CD4-positive, alpha-beta T cell treated with Interleukin-17A for 4 hours (primary cell): ENCODE measurements at places on chromosomes 5 and 9.
A peak's percentile ranks its signal among the peaks of the same experiment; 100 is the strongest.

- peak; percentile 64 for DNase-seq
Measured at GRCh38 chr5:143222287-143223231, 180.9 kb downstream of the NR3C1 start.

- DNase-seq, result no peak
Measured at GRCh38 chr5:55636683-55637082, 75.4 kb downstream of the SLC38A9 start.

DNA sequence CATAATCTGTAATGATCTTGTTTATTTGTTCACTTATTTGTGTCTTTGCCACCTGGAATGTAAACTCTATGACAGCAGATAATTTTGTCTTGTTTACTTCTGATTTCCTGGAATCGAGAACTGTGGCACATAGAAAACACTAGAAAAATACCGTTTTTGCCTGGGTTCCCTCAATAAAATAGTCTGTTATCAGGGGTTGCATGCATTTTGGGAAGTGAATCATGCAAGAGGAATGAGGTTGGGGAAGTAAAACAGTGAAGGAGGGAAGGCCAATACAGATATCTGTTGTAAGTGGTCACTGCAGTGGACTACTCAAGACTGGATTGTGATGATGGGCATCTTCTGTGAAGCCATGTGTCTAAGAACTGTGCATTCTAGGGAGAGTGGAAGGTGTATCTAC is 45.2 kb upstream of the IL6ST start:
- no peak for DNase-seq

GRCh38 chr5:68680366-68680765 is 413.4 kb upstream of the SLC30A5 start:
- DNase-seq, result no peak

DNA sequence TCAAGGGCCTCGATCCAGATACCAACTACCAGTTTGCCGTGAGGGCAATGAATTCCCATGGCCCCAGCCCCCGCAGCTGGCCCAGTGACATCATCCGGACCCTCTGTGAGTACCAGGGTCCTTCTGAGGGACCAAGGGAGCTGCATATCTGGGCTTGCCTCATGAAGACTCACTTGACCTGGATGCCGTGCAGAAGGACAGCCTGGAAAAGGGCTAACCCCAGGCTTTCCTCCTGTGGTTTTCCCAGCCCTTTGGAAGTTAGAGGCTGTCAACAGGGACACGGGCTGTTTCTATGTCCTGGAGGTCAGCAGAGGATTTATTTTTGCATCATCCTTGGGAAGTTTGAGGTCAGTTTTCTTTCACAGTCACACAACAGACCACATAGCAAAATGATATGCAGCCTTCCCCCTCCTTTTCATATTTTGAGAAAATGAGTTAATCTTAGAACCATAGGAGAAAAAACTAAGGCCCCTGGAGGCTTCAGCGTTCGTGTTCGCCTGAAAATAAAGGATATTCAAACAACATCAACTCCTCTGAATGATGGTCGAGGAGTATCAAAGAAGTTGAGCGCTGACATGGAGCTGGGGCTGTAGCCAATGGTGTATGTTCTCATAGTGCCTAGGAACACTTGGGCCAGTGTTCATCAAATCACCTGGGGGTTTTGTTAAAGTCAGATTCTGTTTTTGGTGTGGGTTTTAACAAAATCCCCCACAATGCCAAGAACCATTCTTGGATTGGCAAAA is 112.2 kb downstream of the EGFLAM start:
- DNase-seq, result no peak

DNA sequence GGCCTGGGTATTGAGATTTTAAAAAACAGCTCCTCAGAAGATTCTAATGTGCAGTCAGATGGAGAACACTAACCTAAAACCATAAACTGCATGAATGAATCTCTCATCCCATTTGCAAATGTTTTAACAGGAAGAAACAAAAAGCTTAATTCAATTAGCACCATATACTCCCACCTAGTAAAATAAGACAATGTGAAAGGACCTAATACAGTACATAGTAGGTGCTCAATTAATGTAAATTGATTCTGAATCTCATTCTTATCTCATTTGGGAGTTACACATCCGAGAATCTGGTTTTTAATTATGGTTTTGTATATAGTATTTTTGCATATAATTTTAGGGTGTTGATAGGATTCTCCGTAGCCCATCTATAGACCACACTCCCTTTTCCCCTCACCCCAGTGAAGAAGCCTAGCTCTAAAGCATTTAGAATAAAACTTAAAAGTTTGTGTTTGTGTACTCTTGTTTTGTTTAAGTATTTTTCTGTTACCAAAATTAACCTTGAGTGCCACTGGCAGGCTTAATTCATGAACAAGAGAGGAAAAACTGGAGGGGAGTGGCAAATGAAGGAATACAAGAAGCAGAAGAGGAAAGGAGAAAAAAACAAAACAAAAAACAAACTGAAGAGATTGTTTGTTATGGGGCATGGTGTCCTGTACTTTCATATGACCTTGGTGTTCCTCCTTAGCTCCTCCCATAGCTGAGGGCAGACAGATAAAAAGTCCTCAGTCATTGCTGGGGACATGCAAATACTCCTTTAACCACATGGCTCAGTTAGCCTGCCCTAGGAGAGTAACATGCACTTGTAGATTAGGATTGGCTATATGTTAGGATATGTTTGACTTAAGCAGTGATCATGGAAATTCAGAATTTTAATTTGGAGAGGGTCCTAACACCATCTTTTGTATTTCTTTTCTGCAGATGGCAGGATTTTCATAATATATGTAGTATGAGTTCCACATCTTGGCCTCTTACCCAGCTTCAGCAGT is 1.2 kb downstream of the RNF14 start:
- DNase-seq, result no peak

GRCh38 chr5:83069096-83069799 is 7.9 kb downstream of the TMEM167A start:
- no peak for DNase-seq

GRCh38 chr9:110143950-110144545 is 63.9 kb downstream of the C9orf152 start:
- no peak for DNase-seq

- DNase-seq, result no peak
Measured at GRCh38 chr5:52728686-52729085, 59.0 kb upstream of the ITGA1 start.

DNA sequence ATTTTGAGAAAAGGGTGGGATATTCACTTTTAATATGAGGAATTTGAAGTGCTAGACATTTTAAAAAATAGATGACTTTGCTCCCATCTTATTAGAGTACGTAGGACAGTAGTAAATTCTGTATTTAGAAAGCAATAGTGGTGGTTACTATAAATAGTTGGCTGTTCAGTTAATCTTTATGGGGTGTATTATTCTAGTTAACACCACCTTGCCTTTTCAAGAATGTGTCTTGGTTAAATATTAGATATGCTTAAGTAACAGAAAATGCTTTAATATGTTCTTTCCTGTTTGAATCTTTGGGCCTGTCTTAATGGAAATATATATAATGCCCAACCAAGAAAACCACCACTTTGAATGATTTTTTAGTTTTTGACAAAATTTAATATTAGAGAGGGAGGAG is 608.7 kb upstream of the FAM174A start:
- no peak for DNase-seq

DNA sequence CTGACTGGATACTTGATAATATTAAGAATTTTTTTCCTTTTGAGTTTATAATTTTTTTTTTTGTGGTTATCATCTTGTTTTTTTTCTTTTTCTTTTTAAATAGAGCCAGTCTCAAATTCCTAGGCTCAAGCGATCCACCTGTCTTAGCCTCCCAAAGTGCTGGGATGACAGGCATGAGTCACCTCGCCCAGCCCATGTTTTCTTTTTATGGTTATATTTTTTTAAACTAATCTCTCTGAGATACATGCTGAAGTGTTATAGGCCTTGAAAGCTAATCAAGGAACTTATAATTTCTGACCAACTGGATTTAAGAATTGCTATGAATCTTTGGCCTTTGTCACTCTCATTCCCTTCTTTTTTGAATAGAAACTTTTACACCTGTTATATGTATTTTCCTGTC is 6.8 kb upstream of the AMACR start:
- DNase-seq, result no peak

GRCh38 chr5:68379275-68380036 is 163.9 kb downstream of the PIK3R1 start:
- no peak for DNase-seq

- no peak for DNase-seq
Measured at GRCh38 chr5:147733075-147733474, 49.5 kb downstream of the JAKMIP2 start.

GRCh38 chr9:101417977-101418376 is 17.6 kb downstream of the ALDOB start:
- no peak for DNase-seq

DNA sequence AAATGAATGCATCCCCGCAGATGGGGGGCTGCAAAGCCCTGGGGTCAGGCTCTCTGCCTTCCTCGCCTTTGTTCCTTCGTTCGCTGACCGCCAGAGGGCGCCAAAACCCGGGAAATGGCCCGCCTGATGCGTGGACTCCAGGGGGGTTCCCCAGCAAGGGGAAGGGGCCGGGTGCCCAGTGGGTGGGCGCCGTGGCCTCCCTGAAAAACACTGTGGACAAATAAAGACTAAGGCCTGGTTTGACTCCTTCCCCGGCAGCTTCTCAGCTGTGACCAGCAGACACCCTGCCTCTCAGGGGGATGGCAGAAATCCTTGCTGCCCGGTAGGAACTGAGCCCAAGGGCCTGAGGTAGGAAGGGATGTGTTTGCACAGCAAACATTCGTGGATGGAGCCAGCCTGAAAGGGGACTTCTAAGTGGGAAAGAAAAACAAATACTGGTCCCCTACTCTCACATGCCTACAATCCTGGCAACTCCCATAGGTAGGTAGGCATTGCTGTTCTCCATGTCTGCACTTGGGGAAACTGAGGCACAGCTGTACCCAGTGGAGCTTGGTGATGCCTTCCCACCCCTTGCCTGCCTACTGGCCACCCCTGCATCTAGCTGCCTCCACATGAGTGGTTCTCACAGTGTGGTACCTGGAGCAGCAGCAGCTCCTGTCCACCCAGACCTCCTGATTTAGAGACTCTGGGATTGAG is 57.7 kb downstream of the DUSP1 start:
- DNase-seq, result peak; percentile 81

DNA sequence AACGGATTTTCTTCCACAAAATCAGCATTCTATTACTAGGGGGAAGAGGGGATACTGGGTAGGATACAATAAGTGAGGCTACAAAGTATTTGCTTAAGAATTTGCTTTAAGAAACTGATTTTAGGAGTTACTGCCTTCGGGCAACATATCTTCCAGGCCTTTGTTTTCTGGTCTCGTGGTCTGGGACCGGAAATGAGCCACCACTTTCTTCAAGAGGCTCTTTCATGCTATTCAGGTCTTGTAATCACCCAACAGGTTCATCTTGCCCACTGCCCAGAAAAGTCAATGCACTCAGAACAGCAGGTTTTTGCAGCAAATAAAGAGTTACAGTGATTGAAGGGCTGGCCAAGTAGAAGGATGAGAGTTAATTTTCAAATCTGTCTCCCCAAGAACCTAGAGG is 6.6 kb upstream of the AOPEP start:
- no peak for DNase-seq

DNA sequence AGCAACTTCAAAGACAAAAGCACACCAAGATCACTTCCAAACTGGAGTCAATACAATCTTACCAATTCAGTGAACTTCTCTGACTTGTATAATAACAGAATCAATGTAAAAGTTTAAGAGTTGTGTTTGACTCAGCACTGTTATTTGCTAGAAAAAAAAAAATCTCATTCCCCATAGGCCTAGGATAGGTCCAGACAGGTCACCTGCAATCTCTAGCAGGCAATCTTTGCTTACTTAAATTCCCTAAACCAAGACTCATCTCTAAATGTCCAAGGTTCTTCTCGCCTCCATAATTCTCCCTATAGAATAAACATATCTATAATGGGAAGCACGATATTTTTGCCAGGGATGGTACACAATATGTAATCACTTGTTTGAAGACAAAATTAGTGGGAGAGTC is 2.5 kb downstream of the FAM169A start:
- DNase-seq, result no peak

DNA sequence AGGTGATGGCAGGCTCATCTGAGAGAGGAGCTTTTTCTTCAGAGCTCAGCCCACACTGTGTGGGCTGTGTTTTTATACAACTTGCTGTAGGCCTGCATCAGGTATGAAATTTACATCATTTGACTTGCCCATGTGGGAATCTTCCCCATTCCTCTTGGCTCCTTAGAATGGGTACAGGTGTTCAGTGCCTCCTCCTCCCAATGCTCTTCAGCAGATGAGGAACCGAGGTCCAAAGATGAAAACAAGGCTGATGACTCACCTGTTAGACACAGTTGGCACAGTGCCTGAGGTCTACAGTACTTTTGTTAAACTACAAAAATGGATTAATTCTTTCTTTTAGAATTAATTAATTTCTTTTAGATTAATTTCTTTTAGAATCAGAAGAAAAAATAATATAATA is 20.8 kb downstream of the PAPPA start:
- DNase-seq, result no peak

DNA sequence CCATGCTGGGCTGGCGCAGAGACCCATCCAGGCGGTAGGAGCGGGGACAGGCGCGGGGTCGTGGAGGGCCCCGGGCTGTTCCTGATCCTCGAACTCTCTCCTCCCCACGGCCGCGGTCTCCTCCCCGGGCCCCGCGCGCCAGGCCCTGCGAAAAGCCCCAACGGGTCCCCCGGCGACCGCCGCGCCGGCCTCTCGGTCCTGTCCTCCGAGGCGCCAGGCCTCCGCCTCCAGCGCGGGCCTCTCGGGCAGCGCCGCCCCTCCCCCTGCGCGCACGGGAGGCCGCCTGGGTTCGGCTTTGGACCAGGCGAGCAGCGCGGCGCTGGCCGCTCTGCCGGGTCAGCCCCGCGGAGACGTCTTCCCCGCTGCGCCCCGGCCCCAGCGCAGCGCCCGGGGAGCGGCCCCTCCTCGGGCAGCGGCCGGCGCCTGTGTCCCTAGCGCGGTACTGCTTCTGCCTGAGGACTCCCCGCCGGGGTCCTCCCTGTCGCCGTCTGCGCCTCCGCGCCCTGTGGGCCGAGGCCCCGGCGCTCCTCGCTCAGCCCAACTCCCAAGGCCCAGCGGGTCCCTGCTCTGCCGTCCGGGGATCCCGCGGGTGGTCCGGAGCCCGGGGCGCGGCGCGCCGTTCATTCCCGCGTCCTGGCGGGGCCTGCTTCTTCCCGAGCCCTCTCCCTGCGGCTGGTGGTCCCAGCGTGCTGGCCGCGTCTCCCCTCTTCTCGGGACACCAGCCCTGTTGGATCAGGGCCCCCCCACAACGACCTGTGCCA is 13.4 kb downstream of the COL23A1 start:
- DNase-seq, result no peak

DNA sequence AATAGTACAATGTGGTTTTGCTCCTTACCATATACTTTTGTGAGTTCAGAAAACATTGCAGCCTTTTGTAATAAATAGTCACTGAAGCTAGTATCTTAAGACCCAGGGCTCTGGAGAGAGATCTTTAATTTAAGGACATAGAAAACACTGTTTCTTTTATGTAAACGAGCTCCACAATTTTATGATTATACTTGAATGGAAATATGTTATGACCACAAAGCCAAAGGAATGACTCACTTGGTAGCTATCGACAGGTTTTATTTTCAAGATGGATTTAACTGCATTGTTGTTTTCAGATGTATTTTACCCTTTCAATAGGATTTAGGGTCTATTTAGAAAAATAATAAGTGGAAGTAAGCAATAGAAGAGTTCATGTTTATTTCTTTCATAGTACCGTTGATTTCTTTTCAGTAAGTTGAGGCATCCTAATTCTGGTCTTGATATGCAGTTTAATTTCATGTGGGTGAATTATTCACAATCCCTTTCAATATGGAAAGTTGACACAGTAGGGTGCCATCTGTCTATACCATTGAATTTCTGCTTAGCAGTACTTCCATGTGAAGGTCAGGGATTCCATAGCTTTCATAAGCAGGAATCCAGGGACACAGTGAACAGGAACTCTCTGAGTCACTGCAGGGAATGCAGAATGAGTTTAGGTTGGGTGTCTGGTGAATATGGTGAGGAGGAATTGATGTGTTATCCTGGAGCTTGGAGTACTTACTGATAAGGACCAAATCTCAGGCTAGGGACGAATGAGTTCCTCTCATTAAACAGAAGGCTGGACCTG is 157.6 kb downstream of the CD180 start:
- no peak for DNase-seq
